Lower lobe of right lung (tissue), 2 donors: ENCODE measurements at places on chromosomes 13 and 19.

DNA sequence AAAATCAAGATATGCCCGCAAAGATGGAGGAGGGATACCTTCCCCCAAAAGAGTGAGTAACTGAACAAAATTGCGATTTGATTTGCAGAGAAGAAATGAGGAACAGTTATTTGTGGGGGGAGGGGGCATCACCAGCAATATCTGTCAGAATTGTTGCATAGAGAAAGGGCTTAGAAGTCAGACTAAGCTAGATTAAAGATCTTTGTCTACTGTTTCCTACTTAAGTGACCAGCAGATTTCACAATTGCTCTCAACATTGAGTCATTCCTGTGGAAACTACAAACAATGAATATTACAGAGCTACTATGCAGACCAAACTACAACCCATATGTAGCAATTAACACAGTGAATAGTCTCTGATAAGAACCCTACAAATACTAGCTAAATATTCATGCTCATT lies 27.4 kb downstream of the FPR3 start:
- peaks cover 5% of the 10 kb centered on the region for H3K4me1 ChIP-seq
- H3K27ac ChIP-seq = no peak overlapping the region

- H3K4me1 ChIP-seq = peaks cover 4% of the 10 kb centered on the region
- no peak for DNase-seq
- H3K27ac ChIP-seq = no peak overlapping the region
- no peaks in the 10 kb centered on the region for H3K27me3 ChIP-seq
- H3K4me3 ChIP-seq = no peak overlapping the region
- H3K36me3 ChIP-seq = no peaks in the 10 kb centered on the region
Observed at GRCh38 chr13:19590423-19590822, 29.1 kb upstream of the TPTE2 start.

GRCh38 chr13:105918842-105919741 lies 616.4 kb downstream of the EFNB2 start:
- no peak overlapping the region for H3K27ac ChIP-seq
- no peaks in the 10 kb centered on the region for H3K27me3 ChIP-seq

- no peaks in the 10 kb centered on the region for H3K27me3 ChIP-seq
- H3K4me1 ChIP-seq = no peaks in the 10 kb centered on the region
- no peak overlapping the region for H3K27ac ChIP-seq
- no peak overlapping the region for H3K4me3 ChIP-seq
Observed at GRCh38 chr13:99722931-99723330, 221.7 kb downstream of the TM9SF2 start.

DNA sequence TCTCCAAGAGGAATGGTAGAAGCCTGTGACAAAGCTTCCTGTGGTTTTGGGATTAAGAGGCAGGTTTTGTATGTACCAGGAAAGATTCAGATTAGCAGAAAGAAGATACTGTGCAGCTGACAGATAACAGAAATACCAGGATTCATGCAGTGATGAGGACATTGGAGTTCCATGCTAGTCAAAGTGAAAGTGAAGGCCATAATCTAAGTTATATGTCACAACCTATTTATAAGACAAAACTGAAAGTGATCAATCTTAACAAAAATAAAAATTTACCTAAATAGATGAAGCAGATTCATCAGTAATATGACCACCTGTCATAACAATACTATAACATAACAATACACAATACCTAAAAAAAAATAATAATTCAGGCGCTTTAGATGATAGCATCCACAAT lies 1305.2 kb upstream of the PCDH9 start:
- no peaks in the 10 kb centered on the region for H3K27me3 ChIP-seq

DNA sequence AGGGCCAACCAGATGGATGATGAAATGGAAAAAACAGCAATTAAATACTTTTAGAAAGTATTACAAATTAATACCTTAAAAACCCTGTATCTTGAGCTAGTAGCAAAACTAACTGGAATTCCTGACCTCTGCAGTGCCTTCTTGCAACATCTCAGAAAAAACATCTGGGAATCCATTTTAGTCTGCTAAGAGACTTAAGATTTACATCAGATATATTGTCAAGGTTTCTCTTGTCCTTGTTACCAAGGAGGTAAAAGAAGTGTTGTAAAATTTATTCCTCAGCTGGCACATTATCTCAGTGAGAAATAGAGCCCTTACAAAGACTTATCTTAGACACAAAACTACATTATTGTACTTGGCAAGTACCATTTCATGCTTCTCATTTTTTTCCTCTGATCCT lies 18.5 kb downstream of the KCNRG start:
- H3K4me3 ChIP-seq = no peak overlapping the region
- H3K36me3 ChIP-seq = no peaks in the 10 kb centered on the region
- no peaks in the 10 kb centered on the region for H3K27me3 ChIP-seq
- no peak for DNase-seq
- H3K4me1 ChIP-seq = no peaks in the 10 kb centered on the region

DNA sequence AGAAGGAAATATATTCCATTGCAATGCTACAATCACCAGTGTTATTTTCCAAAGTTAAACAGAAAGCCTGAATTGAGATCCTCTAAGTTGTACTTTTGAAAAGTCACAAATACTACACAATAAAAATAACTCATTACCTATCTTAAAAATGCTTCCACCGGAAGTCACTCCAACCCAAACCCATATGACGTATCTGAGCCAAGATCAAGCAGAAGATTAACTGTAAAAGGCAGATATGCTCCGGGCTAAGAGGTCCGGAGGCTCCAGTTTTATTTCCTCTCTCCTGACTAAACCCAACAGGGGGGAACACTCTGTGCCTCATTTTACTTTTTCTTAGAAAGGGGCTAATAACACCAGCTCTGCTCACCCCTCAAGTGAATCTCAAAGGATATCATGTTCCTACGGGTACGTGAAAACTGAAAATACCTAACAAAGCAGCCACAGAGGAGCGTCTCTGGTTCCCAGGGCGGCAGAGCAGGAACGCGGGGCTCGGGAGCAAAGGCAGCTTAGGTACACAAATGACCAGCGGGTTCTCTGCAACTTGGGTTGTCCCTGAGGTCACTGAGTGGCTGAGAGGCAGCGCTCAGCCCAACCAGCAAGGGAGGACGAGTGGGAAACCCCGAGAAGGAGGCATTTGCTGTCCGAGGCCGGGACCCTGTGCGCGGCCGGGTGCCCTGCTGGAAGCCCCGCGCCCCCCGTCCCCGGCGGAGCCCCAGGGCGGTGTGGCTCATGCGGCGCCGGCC lies 750 bp downstream of the RAB20 start:
- no peaks in the 10 kb centered on the region for H3K27me3 ChIP-seq
- peaks cover 52% of the 10 kb centered on the region for H3K4me1 ChIP-seq
- DNase-seq = no peak
- H3K27ac ChIP-seq = peak overlapping the region; percentile 93

DNA sequence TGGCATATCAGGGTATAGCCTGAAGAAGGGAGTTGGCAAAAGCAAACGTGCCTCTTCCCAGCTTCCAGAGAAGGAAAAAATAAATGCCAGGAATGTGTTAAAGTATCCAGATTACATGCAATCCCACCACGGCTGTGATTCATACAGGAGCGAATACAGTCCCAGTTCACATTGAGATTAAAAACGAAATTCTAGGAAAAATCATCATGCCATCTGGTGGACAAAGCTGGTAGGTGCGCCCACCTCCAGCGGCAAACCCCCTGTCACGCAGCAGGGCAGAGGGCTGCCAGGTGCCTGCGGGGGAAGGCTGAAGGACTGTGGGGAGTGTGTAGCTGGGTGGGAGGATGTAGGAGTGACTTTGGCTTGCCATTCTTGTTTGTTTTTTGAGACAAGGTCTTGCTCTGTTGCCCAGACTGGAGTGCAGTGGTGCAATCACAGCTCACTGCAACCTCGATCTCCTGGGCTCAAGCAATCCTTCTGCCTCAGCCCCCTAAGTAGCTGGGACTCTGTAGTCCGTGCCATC lies 6.4 kb upstream of the DMWD start:
- no peaks in the 10 kb centered on the region for H3K36me3 ChIP-seq
- H3K4me3 ChIP-seq = no peak overlapping the region
- no peak overlapping the region for H3K27ac ChIP-seq
- DNase-seq = peak; percentile 67
- H3K27me3 ChIP-seq = peaks cover 5% of the 10 kb centered on the region

GRCh38 chr13:59354665-59355369 lies 808.9 kb downstream of the DIAPH3 start:
- H3K4me3 ChIP-seq = no peak overlapping the region
- H3K27me3 ChIP-seq = no peaks in the 10 kb centered on the region
- H3K27ac ChIP-seq = no peak overlapping the region
- peaks cover 5% of the 10 kb centered on the region for H3K4me1 ChIP-seq
- no peaks in the 10 kb centered on the region for H3K36me3 ChIP-seq

DNA sequence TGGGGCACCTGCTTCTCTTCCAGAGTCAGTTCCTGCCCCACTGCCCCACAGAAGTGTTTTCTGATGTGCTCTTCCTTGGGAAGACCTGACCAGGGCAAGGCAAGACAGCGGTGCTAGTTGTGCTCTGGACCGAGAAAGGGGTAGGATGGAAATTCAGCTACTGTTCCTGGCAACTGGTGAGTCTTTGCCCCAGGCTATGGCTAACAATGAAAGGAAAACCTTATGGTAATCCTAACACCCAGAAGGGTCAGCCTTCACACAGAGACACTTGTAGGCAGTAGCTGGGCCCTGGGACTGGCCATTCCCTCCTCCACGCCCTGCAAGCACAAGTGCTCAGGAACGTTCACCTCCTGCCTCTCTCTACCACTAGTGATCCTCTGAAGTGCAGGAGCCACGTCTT lies 9.6 kb upstream of the CYSLTR2 start:
- no peak overlapping the region for H3K27ac ChIP-seq
- no peaks in the 10 kb centered on the region for H3K36me3 ChIP-seq
- H3K4me1 ChIP-seq = no peaks in the 10 kb centered on the region

DNA sequence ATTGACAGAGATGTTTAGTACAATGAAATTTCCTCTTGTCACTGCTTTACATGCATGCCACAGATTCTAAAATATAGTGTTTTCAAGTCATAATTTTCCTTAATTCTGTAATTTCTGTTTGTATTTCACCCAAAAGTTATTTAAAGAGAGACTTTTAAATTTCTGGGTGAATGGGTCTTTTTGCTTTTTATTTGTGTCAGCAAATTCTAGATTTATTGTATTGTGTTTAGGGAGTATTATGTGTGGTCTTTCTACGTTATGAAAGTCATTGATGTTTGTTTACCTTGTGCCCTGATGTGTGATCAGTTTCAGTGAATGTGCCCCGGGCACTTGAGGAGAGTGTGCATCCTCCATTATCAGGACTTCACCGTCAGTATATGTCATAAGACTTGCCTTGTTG lies 92.7 kb downstream of the SGCG start:
- no peaks in the 10 kb centered on the region for H3K4me1 ChIP-seq
- DNase-seq = no peak
- H3K27me3 ChIP-seq = no peaks in the 10 kb centered on the region
- H3K4me3 ChIP-seq = no peak overlapping the region
- H3K27ac ChIP-seq = no peak overlapping the region

DNA sequence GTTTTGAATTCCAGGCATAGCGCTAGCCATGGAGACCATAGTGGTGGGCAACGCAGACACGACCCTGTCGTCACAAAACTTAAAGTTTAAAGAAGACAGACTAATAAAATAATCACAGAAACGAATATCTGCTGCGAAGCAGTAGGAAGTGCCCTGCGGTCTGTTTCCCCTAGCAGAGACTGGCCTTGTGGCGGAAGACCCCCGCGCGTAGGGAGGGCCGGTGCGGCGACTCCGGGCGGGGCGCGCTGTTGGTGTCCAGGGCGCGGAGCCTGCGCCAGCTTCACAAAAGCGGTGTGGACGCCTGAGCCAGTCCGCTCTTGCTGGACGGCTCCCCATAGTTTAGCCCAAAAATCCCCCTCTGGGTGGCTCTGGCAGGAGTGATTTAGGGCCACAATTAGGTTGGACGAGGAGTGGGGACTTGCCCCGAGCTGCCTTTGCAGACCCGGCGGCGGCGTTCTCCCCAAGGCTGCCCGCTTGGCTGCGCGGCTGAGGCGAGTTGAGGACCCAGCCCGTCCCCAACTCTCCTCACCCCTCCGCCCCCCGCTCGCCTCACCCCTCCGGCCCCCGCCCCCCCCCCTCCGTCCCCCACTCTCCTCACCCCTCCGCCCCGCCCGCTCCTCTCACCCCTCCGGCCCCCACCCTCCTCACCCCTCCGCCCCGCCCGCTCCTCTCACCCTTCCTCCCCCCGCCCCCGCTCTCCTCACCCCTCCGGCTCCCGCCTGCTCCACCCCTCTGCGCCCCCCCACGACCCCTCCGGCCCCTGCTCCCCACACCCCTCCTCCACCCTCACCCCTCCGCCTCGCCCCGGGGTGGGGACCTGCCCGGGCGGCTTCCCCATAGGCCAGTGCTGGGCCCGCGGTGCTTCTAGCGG lies 14.2 kb upstream of the LATS2 start:
- peak overlapping the region; percentile 84 for H3K27ac ChIP-seq
- peak; percentile 66 for DNase-seq
- peaks cover 25% of the 10 kb centered on the region for H3K4me1 ChIP-seq
- H3K36me3 ChIP-seq = no peaks in the 10 kb centered on the region
- H3K27me3 ChIP-seq = no peaks in the 10 kb centered on the region

DNA sequence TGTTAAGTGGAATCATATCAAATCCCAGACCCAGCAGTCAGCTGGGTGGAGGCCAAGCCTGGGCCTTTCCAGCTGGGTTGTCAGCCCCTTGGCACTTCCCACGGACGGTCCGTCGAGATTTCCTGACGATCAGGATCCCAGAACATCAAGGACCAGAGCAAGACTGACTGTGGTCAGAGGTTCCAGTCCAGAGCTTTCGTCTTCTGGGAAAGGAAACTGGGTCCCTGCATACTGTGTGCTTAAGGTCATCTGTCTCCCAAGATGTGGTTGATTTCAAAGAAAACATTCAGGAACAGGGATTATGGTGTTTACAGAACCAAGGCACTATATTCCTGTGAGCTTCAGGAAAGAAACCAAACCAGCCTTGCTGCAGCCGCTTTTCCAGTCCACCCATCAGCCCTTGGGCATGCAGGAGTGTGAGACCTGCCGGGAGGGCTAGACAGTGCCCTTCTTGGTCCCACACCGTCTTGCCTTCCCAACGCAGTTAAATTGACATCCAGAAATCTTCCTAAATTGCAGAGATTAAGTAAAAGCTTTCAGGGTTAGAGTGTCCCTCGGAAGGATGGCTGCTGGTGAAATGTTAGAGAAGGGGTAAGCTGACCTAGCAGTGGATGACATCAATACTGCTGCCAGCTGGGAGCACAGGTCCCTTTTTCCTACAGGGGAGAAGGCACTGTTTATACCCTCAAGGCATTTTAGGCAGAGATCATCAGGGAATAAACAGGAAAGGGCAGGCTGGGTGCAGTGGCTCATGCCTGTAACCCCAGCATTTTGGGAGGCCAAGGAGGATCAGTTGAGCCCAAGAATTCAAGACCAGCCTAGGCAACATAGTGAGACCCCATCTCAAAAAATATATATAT lies 5.0 kb upstream of the C19orf33 start:
- H3K27ac ChIP-seq = peak overlapping the region; percentile 25
- H3K4me1 ChIP-seq = peaks cover 9% of the 10 kb centered on the region
- H3K4me3 ChIP-seq = no peak overlapping the region
- DNase-seq = no peak
- H3K27me3 ChIP-seq = no peaks in the 10 kb centered on the region

- no peaks in the 10 kb centered on the region for H3K36me3 ChIP-seq
- H3K27ac ChIP-seq = no peak overlapping the region
- DNase-seq = no peak
- H3K4me3 ChIP-seq = no peak overlapping the region
Observed at GRCh38 chr13:31521435-31521834, 217.9 kb upstream of the RXFP2 start.
